ENCODE measurements at places on chromosomes 11 and 22. TPM values are rescaled to one million over a fixed set of nuclear protein-coding genes. Genes with fewer than 3 reads are reported as not detected.

DNA sequence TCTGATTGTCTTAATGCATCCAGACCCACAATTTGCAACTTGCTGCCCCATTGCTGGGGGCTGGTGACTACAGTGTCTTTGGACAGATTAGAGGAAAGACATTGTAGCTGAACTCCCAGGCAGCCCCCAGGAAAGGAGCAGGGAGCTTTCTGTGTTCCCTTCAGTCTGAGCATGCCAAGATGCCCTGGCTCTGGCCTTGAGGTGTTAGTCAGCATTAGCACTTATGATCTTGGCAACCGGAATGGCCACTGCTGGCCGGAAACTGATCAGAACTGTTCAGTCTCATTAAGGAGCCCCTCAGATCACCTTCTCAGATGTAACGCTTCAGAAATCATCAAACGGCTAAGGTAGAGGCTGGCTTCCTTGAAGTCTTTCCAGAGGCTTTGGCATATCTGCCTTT lies 195.2 kb downstream of the NAV2 start:
- no peak for DNase-seq

DNA sequence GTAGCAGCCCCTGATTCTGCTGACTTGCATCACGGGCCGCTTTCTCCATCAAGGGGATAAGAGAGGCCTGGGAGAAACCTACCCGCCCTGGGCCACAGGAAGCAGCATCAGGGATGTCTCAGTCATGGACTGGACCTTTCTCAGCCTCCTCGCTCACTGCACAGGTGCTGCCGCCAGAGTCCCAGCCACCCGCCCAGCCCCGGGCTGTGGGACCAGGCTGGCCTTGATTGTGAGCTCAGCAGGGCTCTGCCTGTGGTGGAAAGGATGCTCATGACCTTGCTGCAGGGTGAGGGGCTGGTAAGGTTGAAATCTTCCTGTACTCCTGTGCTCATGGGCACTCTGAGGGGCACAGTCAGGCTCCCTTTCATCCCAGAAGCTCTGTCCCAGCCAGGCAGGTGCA lies 26.0 kb upstream of the GGTLC2 start:
- no peak for DNase-seq

DNA sequence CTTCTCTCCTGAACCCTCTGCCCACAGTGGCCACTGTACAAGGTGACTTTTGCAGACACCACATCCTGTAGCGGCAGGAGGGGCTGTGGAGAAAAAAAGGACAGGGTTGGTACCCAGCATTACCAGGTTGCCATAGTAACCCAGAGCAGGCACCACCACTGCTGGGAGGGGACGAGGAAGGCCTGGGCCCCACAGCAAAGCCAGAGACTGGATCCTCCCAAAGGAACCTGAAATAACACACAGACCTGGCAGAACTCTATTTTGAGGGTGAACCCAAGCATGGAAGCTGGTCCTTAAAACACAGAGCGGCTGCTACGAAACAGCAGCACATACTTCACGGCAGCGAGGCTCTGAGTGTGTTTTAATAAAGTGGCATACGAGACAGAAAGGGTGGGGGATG lies 380.6 kb downstream of the CTTN start:
- no peak for DNase-seq

DNA sequence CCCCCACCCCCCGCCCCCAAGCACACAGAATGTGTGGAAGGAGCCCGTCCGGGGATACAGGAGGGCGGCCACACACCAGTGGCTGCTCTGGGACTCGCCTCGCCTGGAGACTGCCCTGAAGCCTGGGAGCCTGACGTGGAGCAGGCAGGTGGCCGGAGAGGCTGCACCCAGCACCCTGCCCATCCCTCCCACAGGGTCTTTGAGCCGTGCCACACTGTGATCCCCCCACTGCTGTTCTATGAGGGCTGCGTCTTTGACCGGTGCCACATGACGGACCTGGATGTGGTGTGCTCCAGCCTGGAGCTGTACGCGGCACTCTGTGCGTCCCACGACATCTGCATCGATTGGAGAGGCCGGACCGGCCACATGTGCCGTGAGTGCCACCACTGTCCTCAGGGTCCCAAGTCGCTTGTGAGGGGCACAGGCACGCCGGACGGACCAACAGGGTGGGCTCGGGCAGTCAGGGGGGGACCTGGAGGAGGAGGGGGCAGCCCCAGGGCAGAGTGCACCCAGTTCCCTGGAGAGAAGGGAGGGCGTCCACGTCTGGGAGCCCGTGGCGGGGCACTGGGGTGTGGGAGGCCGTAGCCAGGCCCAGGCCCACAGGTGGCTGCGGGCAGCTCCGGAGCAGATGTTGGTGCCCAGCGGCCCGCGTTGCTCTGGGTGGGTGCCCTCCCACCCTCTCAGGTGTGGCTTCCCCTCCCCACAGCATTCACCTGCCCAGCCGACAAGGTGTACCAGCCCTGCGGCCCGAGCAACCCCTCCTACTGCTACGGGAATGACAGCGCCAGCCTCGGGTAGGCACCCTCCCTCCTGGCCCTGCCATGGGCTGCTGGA lies 27.0 kb upstream of the MUC5B start:
- DNase-seq = no peak

- DNase-seq = no peak
These were observed 1213.3 kb upstream of the RAG2 start for GRCh38 chr11:37811349-37811748.

DNA sequence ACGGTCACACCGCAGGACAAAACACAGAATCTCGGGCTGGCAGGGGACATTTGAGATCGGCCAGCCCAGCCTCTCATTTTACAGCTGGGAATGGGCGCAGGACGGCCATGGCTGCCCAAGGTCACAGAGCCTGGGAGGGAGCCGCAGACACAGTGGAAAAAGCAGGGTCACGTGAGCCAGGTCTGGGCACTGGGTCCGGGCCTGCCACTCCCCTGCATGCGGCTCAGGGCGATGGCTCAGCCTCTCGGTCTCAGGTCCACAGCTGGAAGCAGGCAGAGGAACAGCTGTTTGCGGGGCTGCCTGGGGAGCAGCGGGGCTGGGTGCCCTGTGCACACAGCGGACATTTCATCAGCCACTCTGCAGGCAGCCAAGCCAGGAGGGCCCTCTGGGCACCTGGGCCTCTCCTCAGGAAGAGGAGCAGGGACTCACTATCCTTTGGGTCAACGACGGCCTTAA lies 10.4 kb upstream of the PPARA start:
- no peak for DNase-seq

- no peak for DNase-seq
These were observed 6.8 kb upstream of the CREB3L1 start for GRCh38 chr11:46270684-46271083.

DNA sequence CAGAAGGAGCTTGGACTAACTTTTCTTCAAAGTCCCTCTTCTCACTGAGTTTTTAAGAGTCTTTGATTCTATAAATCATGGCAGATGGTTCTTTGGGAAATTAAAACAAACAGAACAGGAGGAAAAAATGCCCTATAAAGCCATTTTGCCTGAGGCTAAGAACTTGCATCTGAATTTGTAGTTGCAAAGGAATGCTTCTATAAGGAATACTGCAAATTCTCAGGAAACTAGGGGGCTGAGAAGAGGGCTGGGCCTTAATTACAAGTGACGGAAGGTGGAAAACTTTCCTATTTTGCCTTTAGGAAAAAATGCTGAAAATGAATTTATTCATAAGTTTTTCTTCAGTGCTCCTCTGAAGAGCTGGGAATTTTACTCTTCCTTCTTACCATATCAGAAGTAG lies 90.0 kb upstream of the NARS2 start:
- no peak for DNase-seq

GRCh38 chr22:22410121-22410520 lies 98.4 kb downstream of the ZNF280B start:
- DNase-seq = peak; percentile 4

DNA sequence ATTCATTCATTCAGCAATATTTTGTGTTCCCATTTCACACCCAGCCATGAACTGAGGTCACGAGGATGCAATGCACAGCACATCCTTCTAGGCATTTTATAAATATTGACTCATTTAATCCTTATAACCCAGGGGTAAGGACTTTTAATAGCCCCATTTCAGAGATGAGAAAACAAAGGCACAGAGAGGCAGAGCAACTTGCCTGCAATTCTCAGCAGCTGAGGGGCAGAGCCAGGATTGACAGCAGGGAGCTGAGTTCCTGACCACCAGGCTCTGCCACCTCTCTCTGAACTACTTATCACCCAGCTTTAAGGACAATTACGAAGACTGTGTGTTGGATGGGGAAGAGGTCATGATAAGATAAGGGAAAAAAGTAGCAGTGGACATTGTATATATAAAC lies 12.8 kb upstream of the FGF3 start:
- no peak for DNase-seq

DNA sequence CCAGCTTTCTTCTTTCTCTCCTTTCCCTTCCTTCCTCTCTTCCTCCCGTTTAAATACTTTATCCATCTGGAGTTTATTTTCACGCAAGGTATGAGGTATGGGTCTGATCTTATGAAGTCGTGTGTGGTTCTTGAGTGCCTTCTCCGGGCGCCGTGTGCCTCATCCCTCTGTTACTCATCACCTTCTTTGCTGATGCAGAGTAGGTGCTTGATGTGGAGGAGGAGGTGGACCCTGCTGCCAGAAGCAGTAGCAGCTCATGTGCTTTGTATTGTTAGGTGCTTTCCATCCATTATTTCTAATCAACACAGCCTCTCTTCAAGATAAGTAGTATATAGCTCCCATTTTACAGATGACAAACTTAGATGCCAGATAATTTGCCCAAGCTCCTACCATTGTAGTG lies 47.0 kb downstream of the TNRC6B start:
- DNase-seq = no peak

GRCh38 chr11:128388206-128388815 lies 199.0 kb downstream of the ETS1 start:
- DNase-seq = no peak

DNA sequence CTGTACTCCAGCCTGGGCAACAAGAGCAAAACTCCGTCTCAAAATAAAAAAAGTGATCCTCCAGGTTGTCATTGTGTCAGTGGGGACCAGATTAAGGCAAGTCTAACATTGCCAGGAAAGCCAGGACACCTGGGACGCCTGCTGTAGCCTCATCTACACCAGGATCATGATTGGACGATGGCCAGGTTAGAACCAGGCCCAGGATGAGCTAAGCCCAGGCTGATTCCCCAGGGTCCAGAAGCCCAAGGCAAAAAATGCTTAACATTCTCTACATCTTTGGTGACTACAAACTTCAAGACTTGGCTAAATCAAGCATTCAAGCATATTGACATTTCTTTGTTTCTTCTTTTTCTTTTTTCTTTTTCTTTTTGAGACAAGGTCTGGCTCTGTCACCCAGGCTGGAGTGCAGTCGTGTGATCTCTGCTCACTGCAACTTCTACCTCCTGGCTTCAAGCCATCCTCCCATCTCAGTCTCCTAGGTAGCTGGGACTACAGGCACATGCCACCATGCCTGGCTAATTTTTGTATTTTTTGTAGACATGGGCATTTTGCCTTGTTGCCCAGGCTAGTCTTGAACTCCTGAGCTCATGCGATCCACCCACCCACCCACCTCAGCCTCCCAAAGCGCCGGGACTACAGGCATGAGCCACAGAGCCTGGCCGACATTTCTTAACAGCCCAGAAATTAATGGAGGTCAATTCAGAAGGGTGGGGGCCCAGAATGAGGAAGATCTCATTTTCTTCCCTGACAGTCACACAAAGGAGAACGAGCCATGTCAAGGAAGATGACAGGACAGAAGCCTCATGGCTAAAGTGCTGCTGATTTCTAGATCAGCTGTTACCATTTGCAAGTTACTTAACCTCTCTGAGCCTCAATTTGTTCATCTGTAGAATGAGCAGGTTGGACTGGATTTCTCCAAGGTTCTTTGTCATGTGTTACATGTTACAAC lies 12.5 kb upstream of the PTPRJ start:
- no peak for DNase-seq

GRCh38 chr11:3050386-3051195 lies 6.6 kb downstream of the CARS1 start:
- DNase-seq = no peak

GRCh38 chr11:34308049-34308912 lies 49.5 kb downstream of the ABTB2 start:
- DNase-seq = no peak

DNA sequence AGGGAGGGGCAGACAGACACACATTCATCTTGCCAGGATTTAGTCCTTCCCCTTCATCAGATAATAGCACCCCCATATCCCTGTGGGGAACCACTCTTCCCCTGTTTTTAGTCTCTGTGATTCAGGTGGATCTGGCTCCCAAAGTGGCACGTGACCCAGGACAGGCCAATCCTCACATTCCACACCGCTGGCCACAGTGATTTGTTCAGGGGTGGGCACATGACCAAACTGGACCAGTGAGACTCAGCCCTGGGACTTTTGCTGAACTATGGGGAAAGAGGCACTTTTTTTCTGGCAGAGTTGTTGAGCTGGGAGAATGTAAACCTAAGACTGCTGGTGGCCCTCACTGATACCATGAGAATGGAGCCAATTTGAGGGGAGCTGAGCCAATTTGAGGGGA lies 19.1 kb upstream of the KCNJ11 start:
- no peak for DNase-seq

GRCh38 chr22:23536821-23537345 lies 43.2 kb downstream of the IGLL1 start:
- no peak for DNase-seq

- no peak for DNase-seq
These were observed 30.8 kb upstream of the LDLRAD3 start for GRCh38 chr11:35912883-35913624.

- no peak for DNase-seq
These were observed 40.6 kb upstream of the CRTAM start for GRCh38 chr11:122797651-122798050.

Gene CARD10
- total RNA-seq = 5.5 TPM

Gene PATE1
- total RNA-seq = 0.96 TPM

Gene TTC36
- 6.3 TPM for total RNA-seq

Gene CECR2
- 1.2 TPM for total RNA-seq

Gene CACNA1I
- total RNA-seq = 0.48 TPM

Gene SMC1B
- total RNA-seq = 0.72 TPM

Gene SYT8
- total RNA-seq = 11.1 TPM

Gene SYT7
- 1.4 TPM for total RNA-seq

Gene PIK3C2A
- 94.4 TPM for total RNA-seq
